ENCODE measurements at places on chromosomes 11 and 22.
A peak's percentile ranks its signal among the peaks of the same experiment; 100 is the strongest.

GRCh38 chr22:43293655-43294392, 49.3 kb downstream of the SCUBE1 start:
- DNase-seq = peak; percentile 24

GRCh38 chr22:38031491-38031890, 25.7 kb upstream of the PICK1 start:
- DNase-seq = no peak

DNA sequence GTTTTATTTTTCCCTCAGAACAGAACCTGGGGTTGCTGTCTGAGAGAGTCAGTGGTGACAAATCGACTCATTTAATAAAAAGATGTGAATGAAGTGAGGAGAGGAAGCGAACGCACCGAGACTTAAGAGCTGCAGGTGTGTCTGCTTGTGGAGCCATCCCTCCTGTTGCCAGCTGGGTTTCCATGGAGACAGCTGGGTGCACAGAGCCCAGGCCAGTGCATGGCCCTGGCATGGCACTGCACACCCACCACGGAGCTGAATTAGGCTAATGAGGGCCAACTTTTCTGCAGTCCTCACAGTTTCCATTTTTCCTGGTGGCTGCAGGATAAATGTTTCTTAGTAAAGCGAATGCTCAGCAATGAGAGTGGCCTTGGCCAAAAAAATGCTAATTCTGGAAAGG, 750.2 kb downstream of the OPCML start:
- no peak for DNase-seq

DNA sequence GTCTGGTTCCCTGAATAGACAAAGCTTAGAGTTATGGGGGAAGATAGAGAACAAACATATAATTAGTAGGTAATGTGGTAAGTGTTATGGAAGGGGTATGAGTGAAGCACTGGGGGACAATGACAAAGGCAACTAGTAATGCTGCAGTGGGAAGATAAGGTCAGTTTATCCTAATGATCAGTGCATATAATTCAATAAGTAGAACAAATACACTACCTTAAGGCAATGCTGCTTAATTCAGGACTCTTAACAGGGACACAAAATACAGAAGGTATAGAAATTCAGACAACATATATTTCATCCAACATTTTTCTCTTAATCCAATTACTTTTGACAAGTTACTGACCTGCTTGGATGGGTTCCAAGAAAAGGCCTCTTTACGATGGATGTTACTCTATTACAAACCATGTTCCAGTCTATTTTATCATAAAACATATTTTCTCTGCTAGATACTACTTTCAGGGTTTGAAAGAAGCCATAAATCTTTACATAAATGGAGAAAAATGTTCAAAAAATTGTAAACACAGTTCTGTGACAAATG, 1186.2 kb downstream of the LRRC4C start:
- DNase-seq = no peak

DNA sequence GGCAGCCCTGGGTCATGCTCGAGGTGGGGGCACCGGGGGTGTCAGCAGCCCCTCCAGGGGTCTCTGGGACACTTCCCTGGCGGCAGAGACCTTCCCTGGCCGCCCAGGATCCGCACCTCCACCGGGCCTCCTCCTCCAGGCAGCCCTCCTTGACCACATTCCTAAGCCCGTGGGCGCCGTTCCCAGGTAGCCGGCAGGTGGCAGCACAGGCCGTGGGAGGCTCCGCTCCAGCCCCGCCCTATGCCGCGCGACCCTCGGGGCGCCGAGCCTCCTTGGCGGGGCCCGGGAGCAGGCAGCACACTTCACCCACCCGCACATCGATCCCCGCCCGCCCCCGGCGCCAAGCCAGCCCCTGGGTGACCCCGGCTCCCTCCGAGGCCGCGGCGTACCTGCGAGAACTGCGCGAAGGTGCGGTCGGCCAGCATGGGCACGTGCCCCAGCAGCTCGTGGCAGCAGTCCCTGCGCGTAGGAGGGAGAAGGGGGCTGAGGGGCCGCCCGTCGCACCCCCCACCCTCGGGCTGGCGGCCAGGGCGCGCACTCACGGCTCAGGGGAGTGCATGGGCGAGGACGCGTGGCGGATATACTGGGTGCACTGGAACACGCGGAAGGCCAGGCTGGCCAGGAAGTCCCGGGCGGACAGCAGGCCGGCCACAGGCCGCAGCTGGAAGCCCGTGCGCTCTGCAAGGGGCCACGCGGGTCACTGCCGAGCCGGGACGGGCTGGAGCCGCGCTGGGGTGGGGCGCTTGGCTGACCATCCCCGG, 5.3 kb upstream of the INS start:
- peak; percentile 30 for DNase-seq

DNA sequence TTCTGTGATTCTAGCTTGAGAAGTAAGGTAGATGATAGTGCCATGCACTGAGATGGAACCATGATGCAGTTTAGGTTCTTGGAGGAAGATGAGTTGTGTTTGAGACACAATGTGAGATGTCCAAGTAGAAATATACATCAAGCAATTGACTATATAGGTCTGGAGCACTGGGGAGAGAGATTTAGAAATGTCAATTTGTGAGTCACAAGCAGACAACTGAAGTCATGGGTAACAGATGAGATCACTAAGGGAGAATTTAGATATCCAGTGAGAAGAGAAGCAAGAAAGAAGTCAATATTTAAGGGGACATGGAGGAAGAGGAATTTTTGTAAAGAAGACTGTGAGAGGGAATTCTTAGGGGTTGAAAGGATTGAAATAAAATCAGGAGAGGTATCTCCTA, 65.1 kb upstream of the RRAS2 start:
- DNase-seq = peak; percentile 77

- DNase-seq = no peak
Measured at GRCh38 chr11:133762538-133762937, 82.8 kb downstream of the SPATA19 start.

DNA sequence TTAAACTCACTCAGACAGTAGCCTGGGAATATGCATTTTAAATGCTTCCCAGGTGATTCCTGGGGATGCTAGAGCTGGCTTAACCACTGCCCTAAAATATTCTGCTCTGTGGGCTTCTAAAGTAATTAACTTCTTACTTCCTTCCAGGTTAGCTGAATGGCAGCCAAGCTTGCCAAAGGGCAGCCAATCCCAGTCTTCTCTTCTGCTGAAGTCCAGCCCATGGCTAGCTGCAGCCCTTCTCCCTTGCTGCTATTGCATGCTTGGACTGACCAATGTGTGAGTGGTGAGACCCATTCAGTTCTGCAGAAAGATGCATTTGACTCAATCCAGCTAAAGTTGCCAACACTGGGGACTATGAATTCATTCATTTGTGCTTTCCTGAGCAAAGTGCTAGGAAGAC, 411.9 kb downstream of the SOX6 start:
- DNase-seq = no peak

DNA sequence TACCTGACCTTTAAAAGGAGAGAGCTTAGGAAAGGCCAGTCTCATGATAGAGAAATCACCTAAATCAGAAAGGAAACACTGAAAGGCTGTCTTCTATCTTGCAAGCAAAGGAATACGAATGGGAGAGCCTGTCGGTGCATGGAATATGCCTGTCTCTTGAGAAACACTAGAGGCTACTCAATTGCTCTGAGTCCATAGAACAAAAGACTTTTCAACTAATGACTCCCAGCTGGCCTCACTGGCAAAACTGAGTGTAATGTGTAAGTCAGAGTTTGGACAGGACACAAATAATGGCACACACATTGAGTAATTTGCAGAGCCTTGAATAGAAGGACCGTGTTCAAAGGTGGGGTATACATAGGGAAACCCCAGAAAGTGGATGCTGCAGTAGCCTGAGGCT, 171.0 kb upstream of the ARHGAP20 start:
- no peak for DNase-seq

- DNase-seq = no peak
Measured at GRCh38 chr22:43326331-43327156, 16.6 kb downstream of the SCUBE1 start.

- DNase-seq = no peak
Measured at GRCh38 chr11:127063241-127063640, 62.7 kb upstream of the KIRREL3 start.

DNA sequence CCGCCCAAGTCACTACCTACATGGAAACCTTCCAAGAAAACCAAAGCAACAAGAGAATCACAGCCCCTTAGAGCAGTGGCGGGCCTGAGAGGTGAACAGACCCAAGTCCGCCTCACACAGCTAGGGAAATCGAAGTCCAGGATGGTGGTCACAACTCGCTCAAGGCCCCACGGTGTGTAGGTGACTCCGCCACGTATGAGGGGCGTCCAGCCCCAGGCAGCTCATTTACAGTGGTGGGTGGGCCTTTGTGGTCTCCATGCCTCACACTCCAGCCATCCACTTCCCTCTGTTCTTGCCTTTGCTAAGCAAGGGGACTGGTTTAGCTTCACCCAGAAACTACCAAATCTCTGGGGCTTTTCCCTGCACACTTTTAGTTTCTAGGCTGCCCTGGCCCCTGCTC, 9.7 kb upstream of the TCF20 start:
- DNase-seq = no peak

DNA sequence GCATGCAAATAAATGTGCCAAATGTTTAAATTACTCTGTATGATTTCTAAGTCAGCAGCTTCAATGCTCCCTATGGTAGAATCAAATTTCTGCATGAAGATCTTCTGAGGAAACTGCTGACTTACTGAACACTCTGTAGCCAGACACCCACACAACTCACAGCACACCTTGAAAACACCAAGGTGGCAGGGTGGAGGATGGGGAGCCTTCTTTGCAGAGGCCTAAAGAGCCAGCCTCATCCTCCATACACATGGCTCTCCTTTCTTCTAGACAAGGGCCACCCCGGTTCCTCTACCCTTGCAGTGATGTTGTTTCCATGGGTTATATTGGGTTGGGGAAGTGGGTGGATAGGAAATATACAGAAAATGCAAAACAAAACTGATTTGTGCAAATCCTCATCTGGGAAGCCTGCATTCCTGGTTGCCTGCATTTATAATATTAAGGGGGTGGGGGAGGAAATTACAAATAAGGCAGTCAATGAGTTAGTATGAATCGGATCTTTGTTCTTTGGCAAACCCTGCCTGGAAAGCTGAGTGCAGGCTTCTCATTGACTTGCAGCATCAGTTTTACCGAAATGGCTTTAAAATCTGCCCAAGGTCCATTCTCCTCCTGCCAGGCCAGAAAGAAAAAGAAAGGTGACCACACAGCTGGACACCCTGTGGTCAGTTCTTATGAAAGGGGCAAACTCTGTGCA, 15.8 kb upstream of the ETS1 start:
- DNase-seq = no peak
